ENCODE measurements at places on chromosomes 2 and 18.

DNA sequence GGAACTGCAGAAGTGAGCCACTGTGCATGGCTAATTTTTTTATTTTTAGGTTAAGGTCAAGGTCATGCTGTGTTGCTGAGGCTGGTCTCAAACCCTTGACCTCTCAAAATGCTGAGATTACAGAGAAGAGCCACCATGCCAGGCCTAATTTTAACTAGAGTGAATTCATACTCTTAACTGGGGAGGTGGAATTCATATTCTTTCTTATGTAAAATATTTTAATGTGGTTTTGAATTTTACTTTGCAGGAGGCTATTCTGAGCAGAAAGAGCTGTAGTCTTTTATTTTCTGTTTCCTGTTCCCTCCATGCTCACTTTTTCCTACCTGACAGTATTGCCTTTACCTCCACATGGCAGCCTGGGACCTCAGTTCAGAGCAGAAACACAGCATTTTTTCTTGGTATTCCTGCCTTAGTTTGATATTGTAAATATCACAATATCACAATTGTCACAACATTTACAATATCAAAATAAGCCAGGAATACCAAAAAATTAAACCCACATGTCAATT, 37.1 kb upstream of the CCNYL1 start:
- no peak for DNase-seq

- peak; percentile 93 for DNase-seq
Measured at GRCh38 chr2:12465631-12466135, 251.1 kb upstream of the TRIB2 start.

DNA sequence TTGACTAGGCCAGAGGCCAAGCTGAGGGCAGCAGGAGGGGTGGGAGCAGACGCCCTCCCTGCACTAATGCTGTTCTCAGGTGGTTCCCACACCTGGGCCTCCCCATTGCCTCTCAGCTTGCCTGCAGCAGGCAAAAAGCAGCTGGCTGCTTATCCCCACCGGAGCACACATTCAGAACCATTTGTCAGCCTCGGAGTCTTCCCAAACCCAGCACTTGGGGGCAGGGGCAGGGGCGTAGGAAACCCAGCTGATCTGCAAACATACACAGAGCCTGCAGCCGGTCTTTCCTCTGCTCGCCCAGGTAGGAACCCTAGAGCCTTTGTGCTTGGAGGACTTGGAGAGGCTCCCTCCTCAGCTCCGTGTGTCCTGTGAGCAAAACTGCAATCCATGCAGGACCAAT, 249.8 kb downstream of the CYP26B1 start:
- DNase-seq = no peak

GRCh38 chr2:177754492-177754873, 318.1 kb downstream of the PDE11A start:
- no peak for DNase-seq

DNA sequence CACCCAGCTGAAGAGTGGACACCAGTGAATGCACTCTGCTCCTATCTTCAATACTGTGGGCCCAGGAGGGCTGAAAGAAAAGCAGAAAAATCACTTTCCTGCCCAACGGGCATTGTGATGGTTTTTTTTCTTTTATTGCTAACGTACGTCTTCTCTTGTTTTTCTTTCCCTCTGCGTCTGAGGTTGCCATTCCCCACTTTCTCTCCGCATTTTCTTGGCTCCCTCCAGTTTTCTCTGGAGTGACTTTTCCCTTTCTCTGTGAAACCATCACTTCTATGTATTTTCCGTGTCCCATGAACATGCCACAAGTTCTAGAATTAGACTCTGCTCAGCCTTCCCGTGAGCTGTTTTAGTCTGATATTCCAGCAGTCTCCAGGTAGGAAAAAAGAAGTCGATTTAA, 169.2 kb downstream of the BCL2 start:
- no peak for DNase-seq

DNA sequence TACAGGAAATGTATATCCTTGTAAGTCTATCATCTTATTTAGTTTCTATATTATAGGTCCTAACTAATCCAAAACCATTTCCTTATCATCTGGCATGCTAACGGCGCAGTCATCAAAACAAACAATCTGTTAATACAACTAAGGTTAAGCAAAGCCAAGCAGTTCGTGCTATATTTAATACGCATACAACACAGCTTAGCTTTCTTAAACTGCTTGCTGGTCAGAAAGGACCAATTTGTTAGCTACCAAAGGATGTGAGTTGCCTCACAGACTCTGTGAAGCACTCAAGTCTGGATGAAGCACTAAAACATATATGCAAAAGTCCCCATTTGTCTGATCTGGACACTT, 67.0 kb downstream of the ZEB2 start:
- peak; percentile 49 for DNase-seq

GRCh38 chr2:67900826-67901225, 162.0 kb downstream of the C1D start:
- no peak for DNase-seq

GRCh38 chr2:96954011-96954846, 32.2 kb downstream of the FAM178B start:
- peak; percentile 33 for DNase-seq

GRCh38 chr2:216803791-216804190, 56.1 kb downstream of the TNP1 start:
- DNase-seq = no peak

DNA sequence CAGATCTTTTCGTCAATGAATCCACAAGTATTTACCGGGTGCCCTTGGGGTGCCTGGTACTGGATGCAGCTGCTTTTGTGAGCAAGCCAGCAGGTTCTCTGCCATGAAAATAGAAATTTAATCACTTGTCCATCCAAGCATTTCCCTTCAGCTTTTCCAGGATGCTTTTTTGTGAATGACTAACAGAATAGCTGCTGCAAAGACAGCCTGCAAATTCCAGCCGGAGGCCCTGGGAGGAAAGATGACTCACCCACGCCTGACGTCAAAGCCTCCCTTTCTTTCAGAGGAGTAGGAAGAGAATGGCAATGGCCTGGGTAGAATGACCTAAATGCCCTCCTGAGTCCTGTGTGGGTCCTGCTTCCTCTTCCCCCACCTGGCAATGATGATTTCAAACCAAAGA, 111.9 kb downstream of the AP1S3 start:
- peak; percentile 99 for DNase-seq

- no peak for DNase-seq
Measured at GRCh38 chr2:24048769-24049484, 614 bp upstream of the FKBP1B start.

DNA sequence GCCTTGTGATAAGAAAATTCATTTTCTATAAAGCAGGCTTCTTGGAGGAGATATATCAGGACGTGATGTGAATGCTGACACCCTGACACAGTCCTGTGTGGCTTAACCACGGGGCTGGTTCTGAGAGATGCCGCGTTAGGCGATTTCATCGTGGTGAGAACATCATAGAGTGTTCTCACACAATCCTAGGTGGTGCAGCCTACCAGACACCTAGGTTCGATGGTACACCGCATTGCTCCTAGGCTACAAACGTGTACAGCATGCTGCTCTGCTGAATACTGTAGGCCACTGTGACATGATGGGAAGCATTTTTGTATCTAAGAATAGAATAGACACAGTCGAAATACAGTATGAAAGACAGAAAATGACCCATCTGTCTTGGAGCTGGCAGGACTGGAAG, 82.5 kb downstream of the TNFRSF11A start:
- no peak for DNase-seq

- no peak for DNase-seq
Measured at GRCh38 chr2:234273887-234274584, 222.8 kb downstream of the ARL4C start.

DNA sequence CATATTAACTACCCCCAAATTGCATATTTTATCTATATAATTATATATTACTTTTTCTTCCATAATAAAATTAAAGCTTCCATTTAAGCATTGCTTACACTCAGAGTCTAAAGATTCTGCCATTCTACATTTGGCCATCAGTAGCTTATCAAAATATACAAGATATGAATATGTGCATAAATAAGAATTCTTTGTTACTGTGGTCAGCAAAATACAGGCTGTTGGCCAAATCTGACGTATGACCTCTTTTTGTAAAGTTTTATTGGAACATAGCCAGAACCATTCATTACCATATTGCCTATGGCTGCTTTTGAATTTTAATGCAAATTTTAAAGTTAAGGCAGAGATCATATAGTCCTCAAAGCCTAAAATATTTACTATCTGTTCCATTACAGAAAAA, 643.9 kb upstream of the VRK2 start:
- DNase-seq = no peak

- DNase-seq = peak; percentile 64
Measured at GRCh38 chr18:68699043-68699442, 15.9 kb downstream of the TMX3 start.

- DNase-seq = no peak
Measured at GRCh38 chr2:66270247-66270646, 164.7 kb upstream of the MEIS1 start.

DNA sequence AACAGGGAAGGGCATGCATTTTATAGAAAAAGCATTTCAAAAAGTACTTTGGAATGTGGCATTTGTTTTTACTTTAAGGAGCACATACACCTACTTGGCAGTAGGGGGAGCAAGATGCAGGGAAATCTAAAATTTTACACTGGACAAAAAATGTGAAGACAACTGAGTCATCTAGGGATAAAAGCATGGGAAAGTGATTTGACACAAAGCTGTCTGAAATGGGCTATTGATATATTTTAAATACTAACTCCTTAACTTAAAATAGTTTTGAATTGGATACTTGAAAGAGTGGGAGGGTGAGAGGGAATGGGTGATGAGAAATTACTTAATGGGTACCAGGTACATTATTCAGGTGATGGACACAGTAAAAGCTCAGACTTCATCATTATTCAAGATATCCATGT, 15.8 kb downstream of the TMEM200C start:
- DNase-seq = peak; percentile 60

DNA sequence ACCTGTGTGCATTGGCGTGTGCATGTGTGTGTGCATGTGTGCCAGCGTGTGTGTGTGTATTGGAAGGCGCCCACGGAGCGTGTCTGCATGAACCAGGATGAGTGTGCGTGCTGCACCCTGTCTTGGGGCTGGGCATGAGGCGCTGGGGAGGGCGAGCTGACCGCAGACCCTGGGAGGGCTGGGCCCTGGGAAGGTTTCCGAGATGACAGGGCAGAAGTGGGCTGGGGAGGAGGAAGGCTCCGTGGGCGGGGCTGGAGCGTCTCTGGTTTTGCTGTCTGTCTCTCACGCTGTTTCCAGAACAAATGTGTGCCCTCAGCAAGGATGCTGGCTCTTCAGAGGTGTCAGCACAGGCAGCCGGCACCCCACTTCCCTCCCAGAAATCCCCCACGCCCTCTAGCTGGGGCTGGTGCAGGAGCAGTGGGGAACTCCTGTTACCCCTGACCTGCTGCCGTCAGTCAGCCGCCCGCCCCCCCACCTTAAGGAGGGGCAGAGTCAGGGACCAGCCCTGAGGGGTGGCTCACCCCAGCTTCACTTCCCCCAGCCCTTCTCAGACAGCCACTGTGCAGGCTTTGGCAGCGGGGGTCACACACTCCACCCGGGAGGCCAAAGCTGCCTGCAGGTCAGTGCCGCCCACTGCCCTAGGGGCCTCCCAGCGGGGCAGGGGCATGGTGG, at the start of gene GPR35:
Gene GPR35, plus strand, starts transcription at position 531 of the 672 bp plus-strand sequence. CDS start 4,473 bp downstream, outside the sequence.
- DNase-seq = no peak

DNA sequence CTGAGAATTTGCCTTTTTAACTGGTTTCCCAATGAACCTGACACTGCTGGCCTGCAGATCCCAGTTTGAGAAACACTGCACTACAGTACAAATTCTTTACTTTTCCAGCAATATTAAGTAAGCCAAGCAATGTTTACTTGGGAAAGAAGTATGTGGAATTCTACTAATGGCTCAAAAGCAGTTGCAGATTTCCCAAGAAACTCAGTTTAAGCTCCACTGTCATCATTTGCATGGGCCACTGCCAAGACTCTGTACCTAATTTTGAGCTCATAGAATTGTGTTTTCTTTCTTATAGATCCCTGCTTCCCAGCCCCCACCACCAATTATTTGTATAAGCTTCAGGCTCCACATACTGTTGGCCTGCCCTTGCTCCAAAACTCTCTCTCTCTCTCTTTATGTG, 676.1 kb downstream of the RNF144A start:
- DNase-seq = no peak

- DNase-seq = no peak
Measured at GRCh38 chr2:2834516-2835254, 503.6 kb upstream of the MYT1L start.

- peak; percentile 85 for DNase-seq
Measured at GRCh38 chr2:216066230-216066629, 15.4 kb downstream of the PECR start.

DNA sequence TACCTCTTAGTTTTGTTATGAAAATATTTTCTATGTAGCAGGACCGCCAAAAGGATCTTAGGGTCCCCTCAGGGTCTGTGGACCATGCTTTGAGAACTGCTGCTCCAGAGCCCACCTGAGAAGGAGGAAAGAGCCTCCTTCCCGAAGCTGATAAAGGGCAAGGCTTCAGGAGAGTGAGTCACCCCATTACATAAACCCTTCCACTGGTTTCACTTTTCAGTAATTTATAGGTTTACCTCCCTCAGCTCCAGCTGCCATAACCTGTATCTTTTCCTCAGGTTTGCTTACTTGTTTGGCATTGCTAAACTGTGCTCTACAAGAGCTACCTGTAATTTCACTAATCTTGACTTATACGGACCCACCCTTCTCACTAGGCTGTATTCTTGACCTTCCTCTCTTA, 6.6 kb downstream of the TTLL4 start:
- peak; percentile 27 for DNase-seq

DNA sequence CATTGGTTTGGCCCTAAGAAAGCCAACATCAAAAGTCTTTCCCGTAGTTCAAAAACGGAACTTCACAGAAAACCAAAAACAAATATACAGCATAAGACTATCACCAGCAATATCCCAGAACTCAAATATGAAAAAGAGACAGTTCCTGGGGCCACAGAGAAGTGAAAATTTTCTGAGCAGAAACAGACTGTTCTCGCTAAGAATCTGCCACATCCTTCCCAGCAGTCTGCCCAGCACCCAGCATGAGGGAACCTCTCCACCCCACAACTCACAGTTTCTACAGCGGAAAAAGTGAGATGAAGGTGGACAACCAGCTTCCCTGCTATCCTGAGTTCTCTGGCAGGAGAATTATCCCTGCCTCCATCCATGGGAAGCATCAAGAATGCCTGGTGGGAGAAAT, 26.7 kb upstream of the TMEM163 start:
- no peak for DNase-seq

DNA sequence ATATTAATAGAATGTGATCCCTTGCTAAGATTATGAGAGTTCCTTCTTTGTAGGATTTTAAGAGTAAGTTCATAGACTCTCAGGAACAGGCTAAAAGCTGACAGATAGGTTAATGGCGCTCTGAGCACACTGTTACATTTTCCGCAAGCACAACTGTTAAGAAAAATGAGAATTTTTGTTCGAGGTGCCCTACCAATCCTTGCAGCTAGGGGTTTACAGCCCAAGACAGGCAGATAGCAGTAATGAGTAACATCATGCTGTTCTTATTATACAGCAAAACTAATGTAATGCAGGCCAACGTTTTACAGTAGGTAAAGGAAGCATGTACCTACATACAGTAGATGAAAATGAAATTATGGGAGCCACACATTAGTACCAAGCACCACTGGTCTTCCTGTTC, 11.2 kb upstream of the BOD1L2 start:
- no peak for DNase-seq

GRCh38 chr2:29207352-29208148, 92.3 kb downstream of the CLIP4 start:
- DNase-seq = no peak

GRCh38 chr2:155733091-155733853, 599.2 kb downstream of the NR4A2 start:
- no peak for DNase-seq

GRCh38 chr2:233815861-233816260, 37.7 kb downstream of the MROH2A start:
- DNase-seq = no peak

All from fibroblast of pulmonary artery (primary cell).